ENCODE measurements at places on chromosomes 2 and 18. TPM values are rescaled to one million over a fixed set of nuclear protein-coding genes. Genes with fewer than 3 reads are reported as not detected.

Gene DIPK1C
- total RNA-seq = not detected

Gene LRP1B
- total RNA-seq = not detected

Gene FBXO48
- 1.2 TPM for total RNA-seq

Gene DNAJC5G
- total RNA-seq = 0.25 TPM

Gene CFAP221
- total RNA-seq = 0.60 TPM

Gene INHA
- 1.5 TPM for total RNA-seq

Gene IL1RL2
- total RNA-seq = not detected

Gene NEB
- 17.6 TPM for total RNA-seq

Gene SLC9A2
- 14.4 TPM for total RNA-seq

Gene LRP2
- total RNA-seq = 260 TPM

DNA sequence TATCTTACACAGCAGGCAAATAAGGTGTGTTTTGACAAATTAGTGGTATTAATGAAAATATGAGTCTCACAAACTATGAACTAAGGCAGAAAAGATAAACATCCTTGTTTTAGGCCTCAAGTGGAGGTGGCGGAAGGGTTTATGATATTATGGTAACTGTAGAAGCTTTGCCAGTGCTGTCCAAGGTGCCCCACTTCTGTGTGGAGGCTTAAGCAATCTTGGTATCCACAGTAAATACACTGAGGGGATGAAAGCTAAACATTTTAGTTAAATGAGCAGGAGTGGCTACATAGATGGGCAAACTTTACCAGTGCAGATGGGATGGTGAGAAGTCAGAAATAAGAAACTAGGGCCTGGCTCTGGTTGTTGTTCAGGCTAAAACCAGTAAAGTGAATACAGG lies 84.7 kb downstream of the BARD1 start:
- H3K27ac ChIP-seq = no peak overlapping the region
- no peaks in the 10 kb centered on the region for H3K36me3 ChIP-seq
- H3K4me3 ChIP-seq = no peak overlapping the region
- DNase-seq = no peak
- no peaks in the 10 kb centered on the region for H3K27me3 ChIP-seq

GRCh38 chr2:105969552-105969951 lies 224.5 kb downstream of the UXS1 start:
- H3K4me3 ChIP-seq = no peak overlapping the region
- no peak overlapping the region for H3K27ac ChIP-seq
- H3K27me3 ChIP-seq = no peaks in the 10 kb centered on the region
- no peaks in the 10 kb centered on the region for H3K36me3 ChIP-seq
- 0 out of 2 replicates have a peak, but pooled peaks cover 8% of the 10 kb centered on the region for H3K4me1 ChIP-seq
- no peak for DNase-seq

- DNase-seq = peak; percentile 24
- no peak overlapping the region for H3K27ac ChIP-seq
- no peaks in the 10 kb centered on the region for H3K27me3 ChIP-seq
Measured at GRCh38 chr2:120779781-120780283, 44.2 kb downstream of the GLI2 start.

DNA sequence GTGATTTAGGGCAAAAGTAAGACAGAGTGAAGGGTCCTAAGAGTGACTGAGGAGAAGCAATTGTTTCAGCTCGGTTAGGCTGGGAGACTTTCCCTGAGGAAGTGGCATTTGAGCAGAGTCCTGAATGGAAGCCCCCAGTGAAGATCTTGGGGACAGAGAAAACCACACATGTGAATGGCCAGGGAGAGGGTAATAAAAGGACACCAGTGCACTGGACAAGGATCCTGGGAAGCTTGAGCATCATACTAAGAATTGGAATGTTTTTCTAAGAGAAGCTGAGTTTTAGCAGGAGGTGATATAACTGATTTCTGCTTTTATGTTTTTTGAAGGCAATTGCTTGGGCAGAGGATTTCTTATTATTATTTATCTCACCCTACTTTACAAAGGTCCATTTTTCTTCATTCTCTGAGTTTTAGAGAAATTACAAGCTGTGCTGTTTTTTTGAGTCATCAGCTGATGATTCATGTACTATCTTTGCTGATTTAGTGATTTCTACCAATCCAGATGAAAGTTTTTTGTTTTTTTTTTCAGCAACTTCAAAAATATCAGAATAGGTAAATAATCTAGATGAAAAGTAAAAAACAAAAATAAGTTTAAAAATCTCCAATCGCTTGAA lies 43.5 kb downstream of the MFSD6 start:
- H3K4me1 ChIP-seq = no peaks in the 10 kb centered on the region
- H3K27ac ChIP-seq = no peak overlapping the region
- H3K4me3 ChIP-seq = no peak overlapping the region
- H3K27me3 ChIP-seq = no peaks in the 10 kb centered on the region
- no peak for DNase-seq

- no peak overlapping the region for H3K27ac ChIP-seq
- no peaks in the 10 kb centered on the region for H3K36me3 ChIP-seq
- no peaks in the 10 kb centered on the region for H3K27me3 ChIP-seq
- H3K4me1 ChIP-seq = peaks cover 53% of the 10 kb centered on the region
- no peak overlapping the region for H3K4me3 ChIP-seq
Measured at GRCh38 chr2:102001767-102002142, 10.0 kb downstream of the IL1R2 start.

DNA sequence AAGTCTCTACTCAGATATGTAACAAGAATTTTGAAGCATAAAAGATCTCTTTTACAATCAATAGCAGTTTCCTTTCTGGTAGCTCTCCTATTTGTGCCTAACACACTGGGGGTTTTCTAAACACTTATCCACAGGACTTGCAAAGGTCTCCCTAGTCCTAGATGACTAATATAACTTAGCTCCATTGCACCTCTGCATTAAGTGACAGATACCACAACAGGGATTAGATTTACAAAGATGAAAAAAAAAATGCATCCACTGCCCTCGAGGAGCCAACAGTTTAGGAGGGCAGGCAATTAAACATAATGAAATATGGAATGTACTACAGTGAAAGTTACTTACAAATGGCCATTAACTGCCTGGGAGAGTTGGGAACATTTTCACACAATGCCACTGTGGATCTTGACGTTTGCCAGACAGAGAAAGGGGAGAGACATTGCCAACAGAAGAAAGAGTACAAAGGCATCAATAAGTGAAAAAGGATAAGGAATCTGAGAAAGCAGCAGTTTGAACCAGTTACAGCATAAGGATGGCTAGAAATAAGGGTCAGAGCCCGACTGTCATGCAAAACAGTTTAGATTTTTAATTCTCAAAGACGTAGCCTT lies 14.3 kb downstream of the PPP3R1 start:
- H3K4me3 ChIP-seq = no peak overlapping the region
- H3K36me3 ChIP-seq = no peaks in the 10 kb centered on the region
- H3K27ac ChIP-seq = no peak overlapping the region
- no peak for DNase-seq
- no peaks in the 10 kb centered on the region for H3K4me1 ChIP-seq
- H3K27me3 ChIP-seq = no peaks in the 10 kb centered on the region

DNA sequence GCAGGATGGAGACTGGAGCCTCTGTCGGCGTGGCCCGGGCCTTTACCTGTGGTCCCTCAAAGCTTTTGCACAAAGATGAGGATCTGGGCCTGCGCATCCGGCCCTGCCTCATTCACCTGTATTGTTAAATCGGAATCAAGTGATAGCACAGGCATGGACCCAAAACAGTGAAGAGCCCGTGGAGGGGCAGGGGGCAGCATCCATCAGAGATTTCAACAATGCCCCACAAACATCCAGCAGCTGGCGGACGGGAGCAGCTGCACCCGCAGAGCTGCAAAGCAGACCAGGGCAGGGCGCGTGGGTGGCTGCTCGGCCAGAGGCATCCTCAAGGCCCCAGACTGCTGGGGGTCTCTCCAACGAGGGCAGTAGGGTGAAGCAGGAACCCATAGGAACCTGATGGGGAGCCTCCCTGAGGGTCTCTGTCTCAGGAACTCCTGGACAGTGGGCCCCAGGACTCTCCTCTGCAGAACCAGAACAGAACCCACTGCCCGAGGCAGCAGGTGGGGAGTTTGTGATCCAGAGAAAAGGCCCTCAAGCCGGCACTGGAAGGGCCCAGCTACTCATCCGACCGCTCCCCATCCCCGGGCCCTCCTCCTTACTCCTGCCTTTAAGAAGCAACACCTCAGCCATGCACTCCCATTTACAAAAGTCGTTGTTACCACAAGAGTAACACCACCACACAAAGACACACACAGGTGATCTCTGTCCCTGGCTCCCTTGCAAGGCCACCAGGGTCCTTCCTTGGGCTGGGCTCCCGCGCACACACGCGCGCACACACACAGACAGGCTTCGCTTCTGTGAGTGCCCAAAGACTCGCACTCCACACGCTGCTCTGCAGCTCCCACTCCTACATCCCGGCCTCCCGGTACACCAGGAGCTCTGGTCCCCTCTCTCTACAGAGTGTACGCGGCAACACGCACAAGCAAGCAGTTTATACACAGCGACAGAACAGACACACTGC lies 28.8 kb downstream of the HDAC4 start:
- no peak overlapping the region for H3K27ac ChIP-seq
- H3K27me3 ChIP-seq = no peaks in the 10 kb centered on the region
- no peaks in the 10 kb centered on the region for H3K4me1 ChIP-seq
- no peaks in the 10 kb centered on the region for H3K36me3 ChIP-seq
- no peak for DNase-seq

- DNase-seq = no peak
- H3K4me3 ChIP-seq = no peak overlapping the region
- H3K27ac ChIP-seq = no peak overlapping the region
- H3K4me1 ChIP-seq = no peaks in the 10 kb centered on the region
Measured at GRCh38 chr2:135337071-135337470, 193.9 kb downstream of the ZRANB3 start.

DNA sequence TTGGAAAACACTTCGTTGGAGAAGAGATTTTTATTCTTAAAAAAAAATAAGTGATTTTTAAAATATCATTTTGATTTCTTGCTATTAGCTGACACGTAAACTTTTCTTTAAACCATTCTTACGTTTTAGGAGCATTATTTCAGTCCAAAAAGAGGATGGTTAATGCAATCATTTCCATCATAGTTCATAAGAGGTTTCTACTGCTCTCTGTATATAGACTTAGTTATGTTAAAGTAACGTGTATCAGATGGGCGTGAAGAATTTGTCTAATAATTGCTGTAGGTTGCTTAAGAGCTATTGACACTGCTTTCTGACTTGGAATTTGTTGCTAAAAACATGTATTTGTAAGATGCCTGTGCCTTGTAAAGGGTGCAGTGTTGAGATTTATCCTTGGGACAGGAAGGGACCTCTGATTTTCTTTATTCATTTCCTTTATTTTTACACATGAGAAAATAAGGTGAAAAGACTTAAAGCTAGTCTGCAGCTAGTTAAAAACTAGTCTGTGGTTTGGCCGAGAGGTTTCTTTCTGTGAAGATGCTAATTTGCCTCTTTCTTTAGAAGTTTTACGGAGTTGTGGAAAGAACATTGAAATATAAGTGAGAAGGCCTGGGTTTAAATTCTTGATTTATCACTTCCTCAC lies 2.9 kb downstream of the ANKRD12 start:
- H3K27me3 ChIP-seq = no peaks in the 10 kb centered on the region
- H3K36me3 ChIP-seq = no peaks in the 10 kb centered on the region
- DNase-seq = no peak
- no peak overlapping the region for H3K27ac ChIP-seq
- no peak overlapping the region for H3K4me3 ChIP-seq

DNA sequence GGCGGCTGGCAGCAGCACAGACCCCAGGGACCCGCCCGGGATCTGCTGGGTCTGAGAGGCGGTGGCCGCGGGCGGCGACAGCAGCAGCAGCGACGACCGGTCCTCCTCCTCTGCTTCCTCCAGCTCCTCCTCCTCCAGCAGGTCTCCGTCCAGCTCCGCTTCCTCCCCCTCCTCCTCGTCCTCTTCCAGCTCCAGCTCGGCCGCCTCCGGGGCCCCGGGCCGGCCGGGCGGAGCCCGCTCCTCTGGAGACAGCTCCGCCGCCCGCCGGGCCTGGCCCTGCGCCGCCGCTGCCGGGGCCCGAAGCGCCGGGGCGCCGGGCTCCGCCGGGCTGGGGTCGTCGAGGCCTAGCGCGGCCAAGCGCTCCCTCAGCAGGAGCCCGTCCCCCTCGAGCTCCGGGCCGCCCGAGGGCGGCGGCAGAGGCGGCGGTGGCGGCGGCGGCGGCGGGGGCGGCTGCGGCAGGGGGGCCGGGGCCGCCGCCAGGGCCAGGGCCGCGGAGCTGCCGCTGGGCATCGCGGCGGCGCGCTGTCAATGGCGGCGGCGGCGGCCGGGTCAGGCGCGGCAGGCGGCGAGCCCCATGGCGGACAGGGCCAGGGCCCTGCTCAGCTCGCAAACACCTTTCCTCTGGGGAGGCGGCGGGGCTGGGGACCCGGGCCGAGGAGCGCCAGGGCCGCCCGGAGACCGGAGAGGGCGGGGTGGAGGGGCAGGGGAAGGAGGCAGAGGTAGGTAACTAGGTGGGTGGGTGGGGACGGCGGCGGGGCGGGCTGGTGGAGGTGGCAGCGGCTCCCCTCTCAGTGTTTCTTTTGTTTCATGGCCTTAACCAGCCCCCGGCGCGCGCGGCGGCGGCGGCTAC lies 445 bp downstream of the MEX3C start:
- DNase-seq = no peak
- no peaks in the 10 kb centered on the region for H3K4me1 ChIP-seq
- no peaks in the 10 kb centered on the region for H3K36me3 ChIP-seq
- peak overlapping the region; percentile 97 for H3K27ac ChIP-seq
- peak overlapping the region; percentile 57 for H3K4me3 ChIP-seq

GRCh38 chr18:66873899-66874298 lies 270.0 kb upstream of the CDH19 start:
- H3K27ac ChIP-seq = no peak overlapping the region
- H3K36me3 ChIP-seq = no peaks in the 10 kb centered on the region
- no peaks in the 10 kb centered on the region for H3K27me3 ChIP-seq
- no peak for DNase-seq
- H3K4me3 ChIP-seq = no peak overlapping the region

DNA sequence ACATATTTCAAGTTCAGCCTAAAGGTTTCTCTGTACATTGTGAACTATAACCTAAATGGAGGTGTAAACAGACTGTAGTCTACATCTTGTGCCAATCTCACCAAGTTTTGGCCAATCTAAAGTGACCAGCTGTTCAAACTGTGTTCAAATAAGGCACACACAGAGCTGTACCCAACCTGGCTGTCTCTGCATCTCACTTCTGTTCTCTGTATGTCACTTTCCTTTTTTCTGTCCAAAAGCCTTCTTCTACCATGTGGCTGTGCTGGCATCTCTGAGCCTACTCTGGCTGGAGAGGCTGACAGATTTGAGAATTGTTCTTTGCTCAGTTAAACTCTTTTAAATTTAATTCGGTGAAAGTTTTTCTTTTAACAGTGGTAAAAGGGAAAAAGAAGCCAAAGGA lies 817.9 kb downstream of the SOCS6 start:
- no peak overlapping the region for H3K27ac ChIP-seq
- no peaks in the 10 kb centered on the region for H3K4me1 ChIP-seq
- H3K36me3 ChIP-seq = no peaks in the 10 kb centered on the region
